IPS DF 6.9 (cell line): ENCODE measurements at places on chromosomes 4 and X.

DNA sequence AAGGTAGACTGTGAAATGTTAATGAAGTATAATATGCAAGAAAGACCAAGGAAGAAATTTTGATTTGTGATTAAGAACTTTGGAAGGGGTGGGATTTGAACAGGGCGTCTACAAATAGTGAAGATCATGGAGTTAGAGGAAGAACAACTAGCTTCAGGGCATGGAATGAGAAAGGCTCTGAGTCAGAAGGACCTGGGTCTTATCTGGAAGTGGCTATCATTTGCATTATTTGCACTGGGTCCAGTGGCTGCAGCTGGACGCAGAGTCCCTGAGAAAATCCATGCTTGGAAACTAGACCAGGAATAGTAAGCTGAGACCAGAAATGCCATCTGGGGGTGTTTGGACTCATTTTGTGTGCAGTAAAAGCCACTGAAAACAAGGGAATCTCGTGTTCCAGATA is 4.3 kb upstream of the LIMCH1 start:
- no peak for DNase-seq

DNA sequence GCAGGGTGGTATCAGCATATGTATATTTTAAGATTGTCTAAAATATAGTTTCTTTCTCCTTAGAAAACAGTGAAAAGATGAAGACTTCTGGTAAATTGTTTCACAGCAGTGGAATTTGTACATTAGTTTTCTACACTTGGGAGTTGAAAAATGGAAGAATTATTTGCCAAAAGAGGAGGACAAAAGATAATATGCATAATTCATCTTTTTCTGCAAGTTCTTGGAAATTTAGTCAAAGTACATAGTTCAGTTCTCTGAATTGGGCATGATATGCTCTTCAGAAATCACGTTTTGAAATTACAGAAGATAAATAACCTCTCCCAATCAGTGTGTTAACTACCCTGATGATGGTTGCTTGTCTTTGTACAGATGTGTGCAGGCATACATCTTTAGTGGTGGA is 47.0 kb downstream of the RBPJ start:
- no peak for DNase-seq

DNA sequence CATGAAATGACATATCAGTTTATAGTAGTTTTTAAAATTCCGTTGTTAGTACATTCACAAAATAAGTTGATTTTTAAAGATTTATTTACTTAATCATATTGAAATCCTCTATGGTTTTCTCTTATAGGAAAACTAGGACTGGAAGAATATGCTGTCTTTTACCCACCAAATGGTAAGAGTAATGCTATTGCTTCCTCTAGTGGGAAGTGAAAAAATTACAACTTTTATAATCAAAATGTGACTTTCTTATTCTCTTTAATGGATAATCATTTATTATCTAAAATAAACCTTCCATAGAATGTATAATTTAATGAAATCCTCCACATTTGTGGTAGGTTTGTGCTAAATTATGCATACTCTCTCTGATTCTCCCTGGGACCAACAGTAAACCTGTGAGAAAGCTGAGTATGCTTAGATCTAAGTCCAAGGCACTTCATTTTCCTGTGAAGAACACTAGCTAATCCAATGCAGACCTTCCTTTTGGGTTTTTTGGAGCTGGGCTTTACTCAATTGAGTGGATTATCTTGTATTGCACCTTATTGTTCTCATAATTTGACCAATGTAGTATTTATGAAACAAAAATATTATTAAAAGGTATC is 136.2 kb downstream of the TBC1D19 start:
- no peak for DNase-seq

GRCh38 chr4:25019501-25019900 is 11.2 kb downstream of the LGI2 start:
- no peak for DNase-seq

GRCh38 chrX:7247346-7247745 is 99.4 kb upstream of the PUDP start:
- no peak for DNase-seq

DNA sequence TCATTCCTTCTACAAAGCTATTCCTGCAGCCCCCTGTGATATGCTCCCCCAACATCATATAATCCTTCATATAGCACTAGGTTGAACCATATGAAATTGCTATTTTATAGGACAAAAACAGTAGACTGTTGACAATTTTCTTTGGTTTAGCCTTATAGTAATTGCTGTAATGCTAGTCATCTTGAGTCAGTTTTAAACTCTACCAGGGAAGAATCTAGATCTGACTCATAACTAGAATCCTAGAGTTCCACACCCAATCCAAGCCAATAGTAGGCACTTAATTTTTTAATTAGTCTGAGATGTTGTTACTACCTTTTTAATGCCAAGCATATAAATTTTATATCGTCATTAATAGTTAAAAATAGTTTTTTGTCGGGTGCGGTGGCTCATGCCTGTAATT is 136.8 kb downstream of the CHRNA9 start:
- no peak for DNase-seq

GRCh38 chrX:74531081-74531480 is 83.3 kb downstream of the RLIM start:
- DNase-seq = no peak
